ENCODE measurements at places on chromosomes 1 and 21. TPM values are rescaled to one million over a fixed set of nuclear protein-coding genes. Genes with fewer than 3 reads are reported as not detected.

Gene RAB7B
- polyA plus RNA-seq, result 3.2 TPM

Gene ANKRD65
- polyA plus RNA-seq, result 14.0 TPM

Gene BMP8B
- 2.1 TPM for polyA plus RNA-seq

Gene C1QA
- polyA plus RNA-seq, result 10.7 TPM

Measured in left renal cortex interstitium (tissue), 4 donors.